Activated naive CD4-positive, alpha-beta T cell treated with anti-CD3 and anti-CD28 coated beads, Interleukin-2, amount 50 U/mL, for 16 hours (primary cell): ENCODE measurements at places on chromosomes 1 and 21.

DNA sequence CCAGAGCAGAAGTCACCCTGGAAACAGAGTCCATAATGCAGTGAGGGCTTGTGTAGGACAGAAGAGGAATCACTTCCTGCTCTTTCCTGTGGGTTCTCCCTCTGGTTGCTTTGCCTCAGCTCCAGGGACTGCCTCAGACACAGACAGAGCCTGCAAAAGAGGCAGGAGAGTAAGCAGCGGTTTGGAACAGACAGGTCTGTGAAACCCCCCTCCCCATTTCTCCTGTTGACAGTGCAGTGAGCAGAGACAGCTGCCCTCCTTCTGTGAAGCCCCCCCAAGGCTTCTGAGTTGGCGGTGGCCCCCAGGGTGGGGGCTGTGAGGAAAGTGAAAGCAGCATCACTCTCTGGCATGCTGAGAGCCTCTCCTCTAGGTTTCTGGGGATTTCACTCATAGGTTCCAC is 53.0 kb downstream of the MAB21L3 start:
- no peak for DNase-seq

GRCh38 chr1:160399544-160400222 is 681 bp upstream of the VANGL2 start:
- no peak for DNase-seq

DNA sequence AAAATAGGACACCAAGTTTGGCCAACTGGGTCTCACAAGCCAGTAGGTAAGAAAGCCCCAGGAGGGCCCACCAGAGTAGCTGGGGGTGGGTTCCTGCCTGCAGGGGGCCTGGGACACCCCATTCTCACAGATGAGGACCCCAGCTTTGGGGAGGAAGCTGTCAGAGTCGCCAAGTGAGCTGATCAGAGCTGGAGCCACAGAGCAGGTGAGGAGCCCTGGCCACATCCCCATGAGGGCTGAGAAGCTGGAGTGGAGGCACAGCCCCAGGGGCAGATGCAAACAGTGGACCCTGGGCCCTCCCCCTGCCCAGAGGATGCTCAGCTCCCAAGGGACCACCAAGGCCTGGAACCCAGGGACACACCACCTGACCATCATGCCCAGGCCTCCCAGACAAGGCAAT is 8.6 kb upstream of the ZNF670 start:
- DNase-seq = no peak

DNA sequence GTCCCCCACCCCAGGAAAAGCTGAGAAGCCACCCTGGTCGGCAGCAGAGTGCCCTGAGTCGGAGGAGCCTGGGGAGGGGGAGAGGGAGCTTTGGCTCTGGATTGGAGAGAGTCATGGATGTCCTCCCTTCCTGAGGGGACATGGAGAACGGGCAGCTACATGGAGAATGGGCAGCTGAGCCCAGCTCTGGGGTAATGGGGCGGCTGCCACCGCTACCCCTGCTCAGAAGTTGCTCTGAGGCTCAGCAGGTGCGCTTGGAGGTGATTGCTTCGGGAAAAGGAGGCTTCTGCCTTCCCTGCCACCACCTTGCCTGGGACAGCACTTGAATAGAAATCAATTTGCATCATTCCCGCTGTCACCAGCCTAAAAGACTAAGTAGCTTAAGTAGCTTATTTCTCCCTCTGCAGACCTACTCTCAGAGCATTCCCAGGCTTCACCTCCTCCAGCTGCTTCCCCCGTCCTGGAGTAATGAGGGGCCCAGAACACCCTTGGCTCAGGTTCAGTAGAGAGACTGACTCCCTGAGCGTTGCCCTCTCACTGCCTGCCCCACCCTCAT is 8.3 kb downstream of the DISP3 start:
- no peak for DNase-seq

DNA sequence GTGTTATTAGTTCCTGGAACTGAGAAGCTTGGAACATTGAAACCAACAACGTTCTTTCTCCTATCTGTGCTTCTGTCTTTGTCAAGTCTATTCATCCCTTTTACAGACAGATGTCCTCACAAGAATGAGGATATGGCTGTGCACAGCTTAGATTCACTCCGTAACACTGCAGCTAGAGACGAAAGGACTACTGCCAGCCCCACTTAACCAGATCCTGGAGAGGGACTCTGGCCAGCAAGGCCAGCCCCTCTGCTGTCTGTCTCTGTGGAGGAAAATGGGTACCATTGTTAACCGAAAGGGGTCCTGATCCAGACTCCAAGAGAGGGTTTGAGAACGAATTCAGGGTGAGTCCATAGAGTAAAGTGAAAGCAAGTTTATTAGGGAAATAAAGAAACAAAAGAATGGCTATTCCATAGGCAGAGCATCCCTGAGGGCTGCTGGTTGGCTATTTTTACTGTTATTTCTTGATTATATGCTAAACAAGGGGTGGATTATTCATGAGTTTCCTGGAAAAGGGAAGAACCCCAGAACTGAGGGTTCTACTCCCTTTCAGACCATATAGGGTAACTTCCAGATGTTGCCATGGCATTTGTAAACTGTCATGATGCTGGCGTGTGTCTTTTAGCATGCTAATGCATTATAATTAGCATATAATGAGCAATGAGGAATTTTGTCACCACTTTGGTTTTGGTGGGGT is 17.4 kb upstream of the USP24 start:
- DNase-seq = no peak

DNA sequence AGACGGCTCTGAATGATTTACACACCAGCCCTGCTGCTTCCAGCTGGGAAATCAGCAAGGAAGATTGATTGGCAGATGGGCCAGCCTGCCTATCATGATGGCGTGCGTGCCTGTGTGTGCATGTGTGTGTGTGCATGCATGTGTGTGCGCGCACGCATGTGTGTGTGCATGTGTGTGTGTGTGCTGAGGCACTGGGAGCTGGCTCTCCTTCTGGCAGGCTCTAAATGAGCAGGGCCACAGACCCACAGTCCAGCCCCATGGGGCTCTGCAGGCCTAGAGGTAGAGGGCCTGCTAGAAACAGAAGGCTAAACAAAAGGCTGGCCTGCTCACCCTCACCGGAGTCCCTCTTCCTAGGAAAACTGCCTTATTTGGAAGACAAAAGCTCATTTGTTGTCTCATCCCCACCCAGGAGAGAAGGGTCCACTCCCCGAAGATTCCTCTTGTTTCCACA is 6.0 kb downstream of the KLHDC8A start:
- no peak for DNase-seq

- no peak for DNase-seq
Measured at GRCh38 chr1:17596651-17597509, 57.4 kb downstream of the ARHGEF10L start.

- DNase-seq = no peak
Measured at GRCh38 chr1:203140743-203141520, 13.4 kb downstream of the ADORA1 start.

DNA sequence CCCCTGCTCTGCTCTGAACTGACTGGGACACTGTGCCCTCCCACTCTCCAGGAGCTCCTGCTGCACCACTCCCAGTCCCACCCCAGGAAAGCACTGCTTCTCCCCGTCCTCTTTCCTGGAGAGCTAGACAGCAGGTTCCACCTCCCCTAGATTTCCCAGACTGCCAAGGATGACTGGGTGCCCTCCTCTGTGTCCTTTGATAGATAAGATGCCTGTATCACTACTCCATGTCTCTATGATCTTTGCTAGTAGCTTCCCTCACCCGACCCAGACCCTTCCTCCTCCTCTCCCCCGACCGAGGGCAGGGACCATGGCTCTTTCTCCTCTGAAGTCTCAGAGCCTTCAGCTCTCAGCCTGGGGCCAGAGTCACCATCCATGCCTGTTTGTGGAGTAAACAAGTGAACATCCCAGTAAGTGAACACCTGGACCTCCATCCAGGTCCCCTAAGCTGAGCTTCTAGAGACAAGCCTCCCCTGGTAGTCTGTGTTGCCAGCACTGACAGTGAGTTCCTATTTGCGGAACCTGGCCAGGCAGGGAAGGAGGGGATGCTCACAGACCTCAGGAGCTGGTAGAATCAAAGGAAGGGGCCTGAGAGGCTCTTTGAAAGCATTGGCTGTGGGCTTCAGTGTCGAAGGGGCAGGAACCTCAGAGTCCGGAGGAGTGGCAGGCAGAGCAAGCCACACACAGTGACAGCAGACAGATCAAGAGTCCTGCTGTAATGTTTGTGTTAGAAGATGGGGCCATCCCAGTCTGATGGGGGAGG is 104.0 kb downstream of the PAX7 start:
- DNase-seq = no peak

- no peak for DNase-seq
Measured at GRCh38 chr1:20198296-20198695, 12.0 kb upstream of the PLA2G2C start.

DNA sequence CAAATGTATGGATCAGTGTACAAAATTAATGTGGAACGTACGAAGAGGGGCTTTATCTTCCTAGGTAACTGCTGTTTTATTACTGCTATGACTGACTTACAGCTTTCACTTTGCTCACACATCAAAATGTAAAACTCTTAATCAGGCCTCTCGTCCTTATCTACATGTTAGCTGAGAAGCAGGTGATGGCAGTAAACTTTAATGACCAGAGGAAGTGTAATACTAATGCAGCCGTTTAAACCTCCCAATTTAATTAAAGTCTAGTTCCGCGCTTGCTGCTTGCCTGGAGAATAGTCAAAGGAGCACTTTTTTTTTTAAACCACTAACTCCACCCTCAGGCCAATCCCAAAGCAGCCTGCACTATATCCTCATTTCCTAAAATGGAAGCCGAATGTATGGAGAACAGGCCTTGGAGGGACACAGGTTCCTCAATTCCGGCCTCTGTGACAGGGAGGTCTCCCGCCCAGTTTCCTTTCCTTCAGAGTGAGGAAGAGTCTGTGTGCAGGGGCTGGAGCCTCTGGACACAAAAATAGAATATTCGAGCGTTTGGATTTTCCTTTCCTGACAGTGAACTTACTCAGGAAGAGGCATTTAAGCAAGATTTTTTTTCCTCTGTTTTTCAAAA is 36.7 kb upstream of the RASAL2 start:
- DNase-seq = no peak

DNA sequence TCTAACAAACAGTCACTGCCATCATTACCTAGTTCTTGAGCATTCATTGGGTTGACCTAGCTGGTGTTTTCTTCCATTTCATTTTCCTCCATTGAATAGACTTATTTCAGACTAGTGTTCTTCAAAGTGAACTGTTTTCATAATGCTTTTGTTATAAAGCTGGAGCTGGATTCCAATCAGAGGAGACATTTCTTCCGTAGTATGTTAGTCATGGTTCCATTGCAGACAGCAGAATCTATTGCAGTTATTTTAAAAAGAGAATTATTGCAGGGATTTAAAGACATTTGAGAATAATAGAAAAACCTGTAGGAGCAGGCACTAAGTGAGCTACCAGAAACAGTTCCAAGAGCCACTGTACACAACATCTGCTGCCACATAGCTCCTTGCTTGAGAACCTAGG is 50.0 kb downstream of the HHAT start:
- no peak for DNase-seq

- no peak for DNase-seq
Measured at GRCh38 chr1:204615881-204616280, 69.7 kb downstream of the LRRN2 start.

DNA sequence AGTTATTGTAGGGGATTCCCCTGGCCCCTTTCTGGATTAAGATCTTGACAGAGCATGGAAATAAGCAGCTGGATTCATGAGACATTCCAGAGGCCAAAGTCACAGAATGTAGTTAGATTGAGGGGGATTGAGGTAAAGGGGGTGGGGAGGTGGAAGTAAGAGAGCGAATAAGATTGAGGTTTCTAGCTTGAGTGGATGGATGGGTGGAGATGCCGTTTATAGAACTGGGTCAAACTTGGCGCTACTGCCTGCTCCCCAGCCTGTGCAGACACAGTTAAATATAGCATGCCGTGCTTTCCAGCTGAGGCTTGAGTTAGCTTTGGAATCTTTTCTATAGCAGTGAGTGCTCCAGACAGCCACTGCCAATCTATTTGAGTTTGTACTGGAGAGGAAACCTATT is 85.7 kb downstream of the DYRK1A start:
- no peak for DNase-seq

DNA sequence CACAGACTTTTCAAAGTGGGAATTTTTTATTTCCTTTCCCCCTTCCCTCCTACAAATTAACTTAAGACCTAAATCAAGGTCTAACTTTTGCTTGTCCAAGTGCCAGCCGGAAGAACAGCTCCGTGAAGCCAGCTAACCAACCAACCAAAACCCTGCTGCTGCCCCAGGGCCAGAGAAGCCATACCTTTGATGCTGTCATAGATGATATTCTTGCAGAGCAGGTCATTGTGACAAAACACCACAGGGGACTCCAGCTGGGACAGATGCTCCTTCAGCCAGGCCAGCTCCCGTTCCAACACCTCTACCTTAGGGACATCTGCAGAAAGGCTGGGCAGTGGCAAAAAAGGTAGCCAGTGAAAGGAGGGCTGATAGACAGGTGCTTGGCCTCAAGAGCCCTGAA is 10.7 kb downstream of the ETNK2 start:
- DNase-seq = no peak

DNA sequence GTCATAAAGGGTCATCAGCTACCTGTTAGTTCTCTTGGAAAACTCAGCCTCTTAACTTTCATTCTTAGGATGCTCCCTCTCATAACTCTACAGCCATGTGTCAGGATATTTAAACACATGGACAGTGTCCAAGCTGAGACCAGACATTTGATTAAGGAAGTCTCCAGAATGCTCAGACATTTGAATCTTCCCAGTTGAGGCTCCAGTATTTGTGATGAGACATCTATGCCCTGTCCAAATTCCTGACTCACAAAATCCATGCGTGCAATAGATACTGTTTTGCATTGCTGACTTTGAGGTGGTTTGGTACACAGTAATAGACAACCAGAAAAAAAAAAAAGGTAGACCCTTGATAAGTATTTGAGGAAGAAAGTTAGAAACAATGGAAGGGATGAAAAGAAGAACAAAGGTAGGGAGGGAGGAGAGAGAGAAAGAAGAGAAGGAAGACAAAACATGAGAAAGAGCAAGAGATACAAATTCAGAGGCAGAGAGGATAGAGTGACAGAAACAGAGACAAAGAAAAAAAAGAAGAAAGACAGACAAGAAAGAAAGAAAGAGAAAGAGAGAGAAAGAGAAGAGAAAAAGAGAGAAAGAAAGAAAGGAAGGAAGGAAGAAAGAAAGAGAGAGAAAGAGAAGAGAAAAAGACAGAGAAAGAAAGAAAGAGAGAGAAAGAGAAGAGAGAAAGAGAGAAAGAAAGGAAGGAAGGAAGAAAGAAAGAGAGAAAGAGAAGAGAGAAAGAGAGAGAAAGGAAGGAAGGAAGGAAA is 275.5 kb upstream of the PRMT6 start:
- DNase-seq = no peak

DNA sequence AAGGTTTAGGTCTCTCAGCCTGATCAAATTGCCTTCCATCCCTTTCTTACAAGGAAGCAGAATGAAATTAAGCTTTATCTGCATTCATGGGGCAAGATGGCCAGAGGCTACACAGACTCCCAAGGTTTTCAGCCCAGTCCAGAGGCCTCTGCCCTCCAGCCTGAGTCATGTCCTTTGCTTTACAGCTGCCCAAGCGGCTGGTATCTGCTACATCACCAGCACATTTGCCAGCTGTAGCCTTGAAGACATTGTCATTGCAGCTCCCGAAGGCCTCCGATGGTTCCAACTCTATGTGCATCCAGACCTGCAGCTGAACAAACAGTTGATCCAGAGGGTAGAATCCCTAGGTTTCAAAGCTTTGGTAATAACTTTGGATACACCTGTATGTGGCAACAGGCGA is 16.0 kb downstream of the HAO2 start:
- DNase-seq = no peak
